ENCODE measurements at places on chromosomes 4 and X. TPM values are rescaled to one million over a fixed set of nuclear protein-coding genes. Genes with fewer than 3 reads are reported as not detected.

The TSPAN7 gene
- 0.28 TPM for total RNA-seq

- no peak for DNase-seq
Observed at GRCh38 chr4:21992330-21992729, 43.8 kb upstream of the KCNIP4 start.

GRCh38 chr4:186109245-186109644, 4.7 kb downstream of the FAM149A start:
- DNase-seq = no peak

DNA sequence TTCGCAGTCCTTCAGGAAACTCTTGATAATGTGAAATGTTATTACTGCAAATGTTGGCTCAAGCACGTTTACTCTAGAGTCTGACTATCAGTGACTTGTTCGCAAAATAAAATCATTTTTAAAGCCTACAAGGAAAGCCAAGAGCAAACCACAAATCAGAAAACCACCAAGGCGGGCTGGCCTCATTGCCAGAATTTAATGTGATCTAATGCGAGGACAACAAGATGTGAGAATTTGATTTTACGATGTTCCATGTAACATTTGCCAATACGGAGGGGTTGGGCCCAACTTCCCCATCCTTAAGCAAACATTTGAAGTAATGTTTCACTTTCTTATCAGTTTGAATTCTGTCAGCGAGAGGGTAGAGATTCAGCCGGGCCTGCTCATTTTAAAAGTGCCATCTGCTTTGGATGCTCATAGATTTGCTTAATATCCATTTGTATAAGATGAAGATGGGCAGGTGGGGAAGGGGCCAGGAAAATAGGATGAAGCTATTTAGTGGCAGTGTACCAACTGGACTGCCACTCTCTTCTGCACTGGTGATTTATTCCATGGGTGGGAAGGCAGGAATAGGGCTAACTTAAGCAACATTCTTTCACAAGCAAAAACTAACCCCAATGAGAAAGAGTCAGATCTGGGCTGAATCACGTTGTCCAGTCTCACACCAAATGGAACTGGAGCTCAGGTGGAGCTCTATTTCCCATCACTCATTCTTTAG, 225.3 kb downstream of the ANAPC10 start:
- no peak for DNase-seq

DNA sequence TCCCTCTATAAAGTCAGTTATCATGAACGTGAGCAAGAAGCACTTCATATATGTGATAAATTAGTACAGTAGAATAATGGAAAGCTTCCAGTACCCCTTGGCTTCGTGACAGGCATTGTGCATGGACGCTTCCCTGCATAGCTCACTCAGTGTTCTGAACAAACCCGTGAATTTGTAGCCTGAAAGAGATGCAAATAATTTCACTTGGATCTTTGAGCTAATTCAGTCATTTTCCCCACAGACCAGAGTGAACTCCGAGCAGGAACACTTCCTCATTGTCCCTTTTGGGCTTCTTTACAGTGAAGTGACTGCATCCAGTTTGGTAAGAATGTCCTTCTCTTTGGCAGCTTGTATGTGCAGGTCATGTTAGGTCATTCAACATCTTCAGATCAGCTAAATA, 50.1 kb downstream of the ADD1 start:
- DNase-seq = no peak

GRCh38 chr4:8916906-8917305, 45.3 kb upstream of the HMX1 start:
- DNase-seq = no peak

DNA sequence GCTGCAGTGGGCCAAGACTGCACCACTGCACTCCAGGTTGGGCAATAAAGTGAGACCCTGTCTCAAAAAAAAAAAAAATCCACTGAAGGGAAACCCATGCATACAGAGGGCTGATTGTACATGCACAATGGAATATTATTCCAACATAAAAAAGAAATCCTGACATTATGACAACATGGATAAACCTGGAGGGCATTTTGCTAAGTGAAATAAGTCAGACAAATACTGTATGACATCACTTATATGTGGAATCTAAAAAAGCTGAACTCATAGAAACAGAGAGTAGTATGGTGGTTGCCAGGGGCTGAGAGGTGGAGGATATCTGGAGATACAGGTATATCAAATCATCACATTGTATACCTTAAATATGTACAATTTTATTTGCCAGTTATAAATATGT, 102.2 kb downstream of the PPEF1 start:
- DNase-seq = no peak

GRCh38 chr4:42167709-42168108, 15.3 kb upstream of the BEND4 start:
- DNase-seq = no peak

DNA sequence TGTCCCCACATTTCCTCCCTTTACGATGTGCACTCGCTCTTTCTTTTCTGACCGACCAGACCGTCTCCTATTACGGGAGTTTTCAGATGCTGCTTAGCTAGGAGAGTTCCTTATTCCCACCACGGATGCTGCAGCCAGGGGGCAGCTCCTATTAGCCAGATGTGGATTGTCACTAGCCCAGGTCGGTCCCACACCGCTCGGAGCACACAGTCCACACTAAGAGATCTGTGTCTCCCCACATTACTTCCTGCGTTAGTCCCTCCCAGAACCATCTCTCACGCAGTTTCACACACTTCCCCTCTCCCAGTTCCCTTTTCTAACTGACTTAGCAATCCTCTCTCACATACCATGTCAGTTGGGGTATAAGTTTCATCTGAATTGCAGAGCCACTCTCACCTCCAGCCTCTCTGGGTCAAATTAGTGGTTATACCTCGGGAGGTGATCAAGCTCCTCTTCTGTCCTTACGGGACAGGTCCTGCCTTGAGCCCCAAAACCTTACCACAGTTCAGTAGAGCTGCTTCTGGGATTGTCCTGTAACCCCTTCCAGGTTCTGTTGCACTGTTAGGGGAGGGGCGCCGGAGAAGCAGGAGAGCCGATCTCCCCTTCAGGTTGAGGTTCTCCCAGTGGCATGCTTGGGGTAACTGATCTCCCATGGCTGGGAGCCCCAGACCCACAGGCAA, 28.2 kb downstream of the SULT1E1 start:
- no peak for DNase-seq
